Progenitor cell of endocrine pancreas (in vitro differentiated cells): ENCODE measurements at places on chromosomes 6 and 20.
A peak's percentile ranks its signal among the peaks of the same experiment; 100 is the strongest.

- peak overlapping the region; percentile 5 for H3K4me3 ChIP-seq
- H3K4me1 ChIP-seq: peaks cover 9% of the 10 kb centered on the region
- H3K36me3 ChIP-seq: peaks cover 2% of the 10 kb centered on the region
- no peak overlapping the region for H3K27ac ChIP-seq
Measured at GRCh38 chr6:96899451-96899998, 1.8 kb upstream of the NDUFAF4 start.

DNA sequence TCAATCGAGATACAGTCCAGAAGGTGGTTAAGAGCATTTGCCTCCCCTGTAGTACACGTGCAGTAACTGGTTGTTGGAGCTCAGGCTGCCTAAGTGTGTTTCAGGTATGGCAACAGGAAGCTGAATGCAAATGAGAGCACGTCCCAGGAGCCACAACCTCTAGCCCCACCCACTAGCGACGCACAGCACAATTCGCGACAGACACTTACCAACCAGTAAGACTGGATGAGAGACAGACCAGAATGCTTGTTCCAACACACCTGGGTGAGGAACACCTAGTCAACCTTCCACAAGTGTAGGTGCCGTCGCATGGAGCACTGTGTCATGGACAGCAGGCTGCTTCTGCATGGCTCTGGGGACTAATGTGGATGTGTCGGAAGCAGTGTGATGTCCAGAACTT, 7.2 kb upstream of the SERPINB1 start:
- no peaks in the 10 kb centered on the region for H3K27me3 ChIP-seq
- H3K4me3 ChIP-seq: no peak overlapping the region
- peaks cover 14% of the 10 kb centered on the region for H3K4me1 ChIP-seq
- DNase-seq: no peak
- H3K27ac ChIP-seq: no peak overlapping the region

DNA sequence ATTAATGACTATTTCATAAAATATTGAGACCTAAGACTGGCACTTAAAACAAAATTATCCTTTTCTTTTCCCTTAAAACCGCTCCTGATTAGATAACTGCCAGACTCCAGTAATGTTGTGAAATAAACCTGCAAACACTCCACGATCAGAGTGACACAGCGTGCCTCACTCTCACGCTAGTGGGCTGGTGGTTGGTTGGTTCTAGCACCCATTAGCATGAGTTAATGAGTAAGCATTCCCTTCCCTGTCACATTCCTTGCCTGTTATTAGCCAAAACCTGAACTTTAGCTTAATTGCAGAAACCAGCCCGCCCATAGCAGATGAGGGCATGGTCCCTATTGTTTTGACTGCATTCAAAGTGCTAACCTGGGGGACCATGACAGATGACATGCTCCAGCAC, 193.4 kb downstream of the CD83 start:
- H3K36me3 ChIP-seq: no peaks in the 10 kb centered on the region
- no peaks in the 10 kb centered on the region for H3K27me3 ChIP-seq
- peaks cover 75% of the 10 kb centered on the region for H3K4me1 ChIP-seq
- H3K27ac ChIP-seq: peak overlapping the region; percentile 93
- no peak overlapping the region for H3K4me3 ChIP-seq

DNA sequence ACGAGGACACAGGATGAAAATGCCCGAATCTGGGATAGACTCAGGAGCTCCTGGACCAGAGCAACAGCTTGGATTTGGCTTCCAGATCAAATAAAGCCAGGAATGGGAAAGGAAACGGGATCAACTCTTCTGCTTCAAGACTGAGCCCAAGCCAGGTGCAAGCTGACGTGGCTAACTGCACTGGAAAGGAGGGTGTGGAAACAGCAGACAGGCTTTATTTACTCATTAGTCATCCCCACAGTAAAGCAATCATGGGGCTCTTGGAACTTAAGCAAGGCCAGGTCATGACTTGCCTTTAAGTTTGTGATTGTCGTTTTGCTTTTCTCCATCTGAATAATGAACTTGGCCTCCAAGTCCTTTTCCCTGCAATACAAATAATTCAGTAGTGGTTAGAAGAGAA, 45.2 kb downstream of the KIF16B start:
- no peak overlapping the region for H3K4me3 ChIP-seq
- H3K27me3 ChIP-seq: no peaks in the 10 kb centered on the region
- peak overlapping the region; percentile 64 for H3K27ac ChIP-seq
- no peak for DNase-seq
- H3K36me3 ChIP-seq: peaks cover 16% of the 10 kb centered on the region

DNA sequence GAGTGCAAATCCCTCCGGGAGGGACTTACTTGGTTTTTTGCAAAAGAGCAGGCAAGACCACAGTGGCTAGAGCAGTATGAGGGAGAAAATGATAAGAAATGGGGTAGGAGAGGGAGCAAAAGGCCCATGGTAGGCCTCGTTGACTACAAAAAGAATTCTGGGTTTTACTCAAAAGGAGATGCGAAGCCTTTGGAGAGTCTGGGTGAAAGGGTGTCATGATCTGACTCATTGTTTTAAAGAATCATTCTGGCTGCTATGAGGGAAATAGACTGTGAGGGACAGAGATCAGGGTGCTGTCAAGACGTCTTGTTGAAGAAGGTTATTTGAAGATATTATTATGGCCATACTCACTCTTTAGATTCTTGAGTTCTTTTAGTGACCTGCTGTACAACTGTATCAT, 13.0 kb downstream of the TBC1D32 start:
- H3K4me3 ChIP-seq: no peak overlapping the region
- no peak overlapping the region for H3K27ac ChIP-seq
- no peak for DNase-seq

DNA sequence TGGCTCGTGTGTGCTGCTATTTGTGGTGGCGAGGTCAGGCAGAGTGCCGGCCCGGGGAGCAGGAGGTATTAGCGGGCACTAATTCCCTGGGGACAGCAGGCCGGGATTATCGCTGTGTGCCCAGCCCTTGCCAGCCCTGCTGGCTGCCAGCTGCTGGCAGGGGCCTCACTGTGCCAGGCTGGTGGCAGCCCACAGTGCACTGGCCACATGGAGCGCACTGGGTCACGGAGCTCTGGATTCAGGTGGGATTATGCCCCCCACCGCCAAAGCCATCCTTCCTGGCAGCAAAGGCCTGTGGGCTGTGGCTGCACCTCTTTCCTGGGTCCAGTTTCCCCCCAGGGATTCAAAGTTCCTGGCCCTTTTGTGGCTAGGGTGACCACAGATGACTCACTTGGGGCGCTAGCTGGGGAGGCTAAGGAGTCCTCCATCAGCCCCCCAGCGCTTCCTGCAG, 59.7 kb downstream of the YTHDF1 start:
- H3K36me3 ChIP-seq: no peaks in the 10 kb centered on the region
- peaks cover 20% of the 10 kb centered on the region for H3K27me3 ChIP-seq
- no peak overlapping the region for H3K4me3 ChIP-seq
- no peak overlapping the region for H3K27ac ChIP-seq

- DNase-seq: no peak
- H3K27ac ChIP-seq: peak overlapping the region; percentile 92
- peak overlapping the region; percentile 67 for H3K4me3 ChIP-seq
- no peaks in the 10 kb centered on the region for H3K27me3 ChIP-seq
Measured at GRCh38 chr6:168314948-168315347, 4.6 kb downstream of the DACT2 start.

GRCh38 chr6:112475083-112475482, 128.0 kb downstream of the RFPL4B start:
- peak overlapping the region; percentile 71 for H3K27ac ChIP-seq
- H3K36me3 ChIP-seq: no peaks in the 10 kb centered on the region
- no peaks in the 10 kb centered on the region for H3K27me3 ChIP-seq
- no peak overlapping the region for H3K4me3 ChIP-seq
- no peak for DNase-seq
- H3K4me1 ChIP-seq: peaks cover 32% of the 10 kb centered on the region

- peaks cover 12% of the 10 kb centered on the region for H3K36me3 ChIP-seq
- no peak overlapping the region for H3K27ac ChIP-seq
- no peak overlapping the region for H3K4me3 ChIP-seq
- H3K4me1 ChIP-seq: peaks cover 3% of the 10 kb centered on the region
Measured at GRCh38 chr6:87484491-87484890, 11.7 kb downstream of the SLC35A1 start.

DNA sequence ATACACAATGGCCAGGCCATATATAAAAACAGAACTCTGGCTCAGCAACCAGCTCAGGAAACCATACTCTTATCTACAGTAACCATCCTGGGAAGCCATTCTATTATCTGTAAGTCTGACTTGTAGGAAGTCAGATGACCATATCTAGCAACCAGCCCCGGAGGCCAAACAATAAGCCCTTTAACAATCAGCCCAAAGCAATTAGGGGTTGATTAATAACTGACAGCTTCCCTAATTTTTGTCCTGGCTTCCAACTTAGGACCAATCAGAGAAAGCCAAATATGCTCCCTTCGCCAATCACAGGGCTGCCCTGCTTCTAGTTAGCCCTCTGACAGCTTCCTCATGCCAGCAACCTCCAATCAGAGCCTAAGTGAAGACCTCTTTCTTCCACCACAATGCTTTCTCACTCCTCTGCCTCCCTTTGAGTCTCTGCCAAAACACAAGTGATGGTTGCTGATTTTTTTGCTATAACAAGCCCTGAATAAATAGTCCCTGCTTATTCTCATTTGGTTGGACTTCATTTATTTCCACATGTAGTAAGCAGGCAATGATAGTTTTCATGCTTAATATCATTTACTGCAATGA, 37.8 kb upstream of the STXBP5 start:
- no peaks in the 10 kb centered on the region for H3K36me3 ChIP-seq
- no peak overlapping the region for H3K4me3 ChIP-seq
- no peak for DNase-seq
- H3K4me1 ChIP-seq: peaks cover 2% of the 10 kb centered on the region

DNA sequence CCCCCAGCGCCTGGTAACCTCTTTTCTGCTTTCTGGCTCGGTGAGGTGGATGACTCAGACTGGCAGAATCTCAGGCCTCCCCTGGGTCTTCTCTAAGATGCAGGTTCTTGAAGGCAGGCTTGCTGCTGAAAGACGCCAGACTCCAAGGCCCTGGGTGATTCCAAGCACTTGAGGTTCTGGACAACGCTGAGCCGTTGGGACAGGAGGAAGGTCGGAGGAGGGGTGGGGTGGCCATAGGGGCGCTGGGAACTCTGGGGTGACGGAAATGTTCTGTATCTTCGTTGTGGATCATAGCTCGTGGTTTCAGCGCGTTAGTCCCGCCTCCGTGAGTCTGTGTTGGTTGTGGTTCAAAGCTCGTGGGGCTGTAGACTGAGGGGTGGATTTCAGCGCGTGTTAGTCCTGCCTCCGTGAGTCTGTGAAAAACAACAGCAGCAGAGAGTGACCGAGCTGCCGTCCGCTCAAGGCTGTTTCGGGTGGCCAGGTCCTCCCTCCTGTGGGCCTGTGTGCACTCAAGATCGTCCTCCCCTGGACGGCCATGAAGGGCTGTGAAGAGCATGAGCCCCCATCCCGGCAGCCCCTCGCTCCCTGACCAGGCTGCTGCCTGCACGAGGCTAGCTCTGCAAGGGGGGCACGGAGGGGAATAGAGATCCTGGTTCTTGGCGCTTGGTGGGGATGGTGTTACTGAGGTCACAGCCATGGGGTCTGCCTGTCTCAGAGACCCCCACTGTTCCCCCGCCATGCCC, 7.7 kb downstream of the NTSR1 start:
- H3K4me3 ChIP-seq: no peak overlapping the region
- no peak for DNase-seq
- no peak overlapping the region for H3K27ac ChIP-seq
- no peaks in the 10 kb centered on the region for H3K4me1 ChIP-seq

GRCh38 chr20:14406495-14406894, 69.1 kb upstream of the FLRT3 start:
- DNase-seq: no peak
- no peaks in the 10 kb centered on the region for H3K36me3 ChIP-seq
- no peaks in the 10 kb centered on the region for H3K27me3 ChIP-seq
- no peak overlapping the region for H3K27ac ChIP-seq

DNA sequence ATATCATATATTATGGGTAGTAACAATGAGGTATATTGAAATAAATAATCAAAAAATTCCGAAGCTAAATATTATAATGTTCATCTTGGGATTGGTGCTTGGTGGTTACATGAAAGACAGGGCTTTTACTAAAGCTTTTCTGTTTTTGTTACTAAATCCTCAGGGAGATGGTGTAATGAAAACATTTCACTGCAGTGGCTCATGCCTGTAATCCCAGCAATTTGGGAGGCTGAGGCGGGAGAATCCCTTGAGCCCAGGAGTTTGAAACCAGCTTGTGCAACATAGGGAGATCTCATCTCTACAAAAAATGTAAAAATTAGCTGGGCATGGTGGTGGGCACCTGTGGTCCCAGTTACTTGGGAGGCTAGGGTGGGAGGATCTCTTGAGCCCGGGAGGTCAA, 42.9 kb downstream of the AFG1L start:
- H3K27ac ChIP-seq: no peak overlapping the region
- no peaks in the 10 kb centered on the region for H3K27me3 ChIP-seq
- peaks cover 3% of the 10 kb centered on the region for H3K4me1 ChIP-seq
- no peak for DNase-seq
- H3K4me3 ChIP-seq: no peak overlapping the region

- peaks cover 13% of the 10 kb centered on the region for H3K4me1 ChIP-seq
- H3K36me3 ChIP-seq: no peaks in the 10 kb centered on the region
- H3K4me3 ChIP-seq: no peak overlapping the region
- H3K27me3 ChIP-seq: peaks cover 5% of the 10 kb centered on the region
Measured at GRCh38 chr6:44805238-44805846, 417.8 kb downstream of the CDC5L start.

- no peak overlapping the region for H3K27ac ChIP-seq
- H3K27me3 ChIP-seq: peaks cover 25% of the 10 kb centered on the region
- H3K4me3 ChIP-seq: no peak overlapping the region
Measured at GRCh38 chr6:37710616-37711015, 12.9 kb upstream of the MDGA1 start.

GRCh38 chr6:1481286-1481685, 91.9 kb downstream of the FOXF2 start:
- H3K27ac ChIP-seq: no peak overlapping the region
- no peak overlapping the region for H3K4me3 ChIP-seq
- peaks cover 4% of the 10 kb centered on the region for H3K27me3 ChIP-seq

DNA sequence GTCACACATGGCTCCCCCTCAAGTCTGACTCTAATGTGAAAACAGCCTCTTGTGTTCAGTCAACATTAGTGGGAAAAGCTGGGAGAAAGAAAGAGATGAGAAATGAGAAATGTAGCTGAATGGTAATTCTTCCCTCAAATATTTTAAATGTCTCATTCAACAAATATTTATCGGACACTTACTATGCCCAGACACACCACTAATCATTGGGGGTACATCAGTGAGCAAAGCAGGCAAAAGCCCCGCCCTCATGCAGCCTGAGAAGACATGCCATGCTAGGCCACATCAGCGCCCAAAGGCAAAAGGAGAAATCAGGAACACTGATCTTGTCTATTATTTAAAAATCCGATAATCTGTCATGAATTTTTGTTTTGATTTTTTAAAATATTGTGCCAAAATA, 89.9 kb upstream of the ASF1A start:
- peaks cover 10% of the 10 kb centered on the region for H3K4me1 ChIP-seq
- H3K27me3 ChIP-seq: no peaks in the 10 kb centered on the region
- H3K27ac ChIP-seq: no peak overlapping the region
- no peaks in the 10 kb centered on the region for H3K36me3 ChIP-seq

DNA sequence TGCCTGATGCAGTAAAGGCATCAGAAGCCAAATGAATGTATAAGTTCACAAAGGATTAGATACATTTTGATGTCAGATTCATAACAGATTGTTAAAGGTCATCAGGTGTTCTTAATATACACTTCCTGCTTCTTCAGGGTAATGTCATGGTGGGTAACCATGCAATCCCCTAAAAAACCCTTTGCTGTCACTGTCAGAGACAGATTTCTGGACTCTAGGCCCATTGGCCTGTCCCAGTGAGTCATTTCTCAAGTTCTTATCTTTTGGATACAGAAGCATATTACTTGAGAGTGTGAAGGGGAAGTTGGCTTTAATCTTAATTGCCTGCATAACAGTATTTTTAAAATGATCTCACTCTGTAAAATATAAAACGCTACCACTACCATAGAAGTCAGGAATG, 895.6 kb upstream of the MAP3K7 start:
- H3K4me1 ChIP-seq: peaks cover 5% of the 10 kb centered on the region
- H3K27me3 ChIP-seq: no peaks in the 10 kb centered on the region
- H3K27ac ChIP-seq: no peak overlapping the region
- H3K36me3 ChIP-seq: no peaks in the 10 kb centered on the region
- no peak overlapping the region for H3K4me3 ChIP-seq
